ENCODE measurements at places on chromosomes 12 and 14.

GRCh38 chr12:122880668-122881067 is 15.3 kb downstream of the VPS37B start:
- DNase-seq, result no peak

DNA sequence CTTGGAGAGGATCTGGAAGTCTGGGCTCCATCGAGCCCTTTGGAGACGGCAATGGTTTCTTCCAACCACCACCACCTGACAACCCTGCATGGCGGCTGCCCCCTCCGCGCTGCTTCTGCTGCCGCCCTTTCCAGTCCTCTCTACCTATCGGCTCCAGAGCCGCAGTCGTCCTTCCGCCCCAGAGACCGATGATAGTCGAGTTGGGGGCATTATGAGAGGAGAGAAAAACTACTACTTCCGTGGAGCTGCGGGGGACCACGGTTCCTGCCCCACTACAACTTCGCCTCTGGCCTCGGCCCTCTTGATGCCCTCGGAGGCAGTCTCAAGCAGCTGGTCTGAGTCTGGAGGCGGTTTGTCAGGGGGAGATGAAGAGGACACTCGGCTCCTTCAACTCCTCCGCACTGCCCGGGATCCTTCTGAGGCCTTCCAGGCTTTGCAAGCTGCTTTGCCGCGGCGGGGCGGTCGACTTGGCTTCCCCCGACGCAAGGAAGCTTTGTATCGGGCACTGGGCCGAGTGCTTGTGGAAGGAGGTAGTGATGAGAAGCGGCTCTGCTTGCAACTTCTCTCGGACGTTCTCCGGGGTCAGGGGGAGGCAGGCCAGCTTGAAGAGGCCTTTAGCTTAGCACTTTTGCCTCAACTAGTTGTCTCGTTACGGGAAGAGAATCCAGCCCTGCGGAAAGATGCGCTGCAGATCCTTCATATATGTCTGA is 499 bp downstream of the TOGARAM1 start:
- DNase-seq, result no peak

GRCh38 chr12:95607642-95608041 is 56.4 kb upstream of the USP44 start:
- no peak for DNase-seq

DNA sequence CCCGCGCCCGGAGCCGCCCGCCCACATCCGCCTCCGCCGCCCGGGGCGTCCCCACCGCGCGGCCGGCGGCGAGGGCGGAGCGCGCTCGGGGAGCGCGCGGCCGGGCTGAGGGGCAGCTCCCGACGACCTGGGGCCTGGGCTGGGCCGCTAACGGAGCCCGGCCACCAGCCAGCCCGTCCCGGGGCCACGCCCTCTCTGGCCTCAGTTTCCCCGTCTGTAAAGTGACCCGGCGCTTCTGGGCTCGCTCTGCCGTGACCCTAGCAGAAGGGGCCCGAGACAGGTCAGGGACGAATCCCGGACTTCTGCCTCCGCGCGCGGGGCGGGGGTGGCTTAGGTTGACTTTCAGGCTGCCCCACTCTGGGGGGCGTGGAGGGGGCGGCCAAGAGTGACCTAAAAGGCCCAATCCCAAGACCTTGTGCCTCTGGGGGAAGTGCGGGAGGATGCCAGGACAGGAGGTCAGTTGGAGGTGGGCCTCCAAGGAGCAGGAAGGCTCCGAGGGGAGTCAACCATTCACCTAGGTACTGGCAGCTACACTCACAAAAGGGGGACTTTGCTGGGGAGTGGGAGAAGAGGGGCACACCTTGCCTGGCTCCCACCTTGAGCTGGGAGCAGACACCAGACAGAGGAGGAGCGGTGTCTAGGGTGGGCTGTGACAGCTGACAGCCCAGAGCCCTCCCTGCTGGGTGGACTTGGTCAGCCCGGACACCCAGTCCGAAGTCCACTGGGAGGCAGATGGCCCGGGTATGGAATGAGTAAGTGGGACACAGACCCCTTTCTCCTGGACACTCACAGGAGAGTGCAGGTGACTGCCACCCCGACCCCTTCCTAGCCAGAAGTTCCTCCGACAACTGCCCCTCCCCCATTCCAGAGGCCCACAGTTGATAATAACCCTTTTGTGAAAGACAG is 486 bp upstream of the AKT1 start:
- DNase-seq, result peak; percentile 28

GRCh38 chr14:78697341-78697740 is 527.2 kb downstream of the NRXN3 start:
- DNase-seq, result no peak

- no peak for DNase-seq
Measured at GRCh38 chr12:78271546-78271945, 440.9 kb downstream of the NAV3 start.

DNA sequence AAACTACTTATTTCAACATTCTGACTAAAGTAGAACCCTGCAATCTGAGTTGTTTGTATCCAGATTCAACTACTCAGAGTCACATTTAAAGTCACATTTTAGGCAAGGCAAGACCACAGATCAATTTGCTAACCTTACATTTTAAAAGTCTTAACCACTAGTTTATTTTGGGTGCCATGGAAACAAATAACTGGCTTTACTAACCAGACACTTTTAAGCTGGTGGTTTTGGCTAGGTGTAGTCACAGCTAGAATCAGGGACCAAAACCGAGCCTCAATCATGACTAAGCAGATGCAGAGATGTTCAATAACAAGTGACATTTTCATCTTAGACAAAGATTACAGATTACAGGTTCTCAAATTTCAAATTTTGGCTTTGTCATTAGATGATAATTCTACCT is 115.3 kb downstream of the PDE6H start:
- no peak for DNase-seq

DNA sequence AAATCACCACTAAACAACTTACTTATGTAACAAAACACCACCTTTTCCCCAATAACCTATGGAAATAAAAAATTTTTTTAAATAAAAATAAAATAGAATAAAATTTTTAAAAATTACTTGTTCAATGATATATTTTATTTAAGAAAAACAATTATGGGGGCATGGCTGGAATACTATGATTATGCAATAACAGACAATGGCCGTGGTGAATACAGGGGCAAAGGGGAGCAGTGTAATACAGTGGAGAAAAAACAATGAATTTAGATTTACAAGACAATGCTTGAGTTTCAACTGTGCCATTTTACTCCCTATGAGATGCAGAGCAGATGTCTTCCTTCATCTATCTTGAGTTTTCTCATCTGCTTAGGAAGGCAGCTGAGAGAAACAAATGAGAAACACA is 72.9 kb downstream of the BLTP3B start:
- DNase-seq, result no peak
